Stimulated activated CD8-positive, alpha-beta memory T cell treated with anti-CD3 and anti-CD28 coated beads, Interleukin-4, amount 100 ng/mL, for 1 hour (primary cell): ENCODE measurements at places on chromosomes 7 and 10.

DNA sequence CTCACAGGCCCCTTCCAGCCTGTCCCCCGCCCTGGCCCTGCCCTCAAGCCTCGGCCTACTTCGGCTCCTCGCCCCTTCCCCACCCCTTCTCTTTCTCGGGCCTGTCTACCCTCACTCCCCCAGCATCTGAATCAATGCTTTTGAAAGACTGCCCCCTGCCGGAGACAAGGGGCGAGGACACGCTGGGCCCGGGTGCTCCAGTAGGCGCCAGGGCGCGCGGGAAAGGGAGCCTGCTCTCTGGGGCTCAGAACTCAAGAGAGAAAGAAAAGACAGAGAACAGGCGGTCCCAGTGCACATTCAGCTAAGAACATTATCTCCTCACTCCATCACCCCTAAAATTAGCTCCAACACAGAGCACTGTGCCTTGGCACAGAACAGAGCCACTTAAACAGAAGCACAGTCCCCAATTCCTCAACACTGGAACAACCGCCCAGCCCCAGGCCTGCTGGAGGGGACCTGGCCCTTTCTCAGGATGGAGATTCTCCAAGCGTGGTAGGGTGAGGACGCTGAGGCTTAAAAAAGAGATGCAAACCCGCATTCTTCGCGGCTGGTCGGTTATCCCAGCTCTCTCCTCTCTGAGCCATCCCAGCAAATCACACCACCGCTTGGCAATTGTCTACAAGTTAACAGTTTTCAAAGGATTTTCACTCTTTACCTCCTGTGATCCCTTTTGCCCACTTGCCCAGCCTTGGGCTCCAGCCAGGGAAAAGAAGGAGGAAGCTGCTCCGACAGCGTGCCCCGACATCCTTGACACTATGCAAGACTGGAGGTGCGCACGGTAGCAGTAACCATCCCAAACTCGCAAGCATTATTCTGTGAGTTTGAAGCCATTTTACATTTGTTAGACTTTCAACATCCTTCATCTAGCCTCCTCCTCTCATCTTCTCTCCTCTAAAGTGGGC, 2.1 kb downstream of the GIGYF1 start:
- DNase-seq = peak; percentile 63

DNA sequence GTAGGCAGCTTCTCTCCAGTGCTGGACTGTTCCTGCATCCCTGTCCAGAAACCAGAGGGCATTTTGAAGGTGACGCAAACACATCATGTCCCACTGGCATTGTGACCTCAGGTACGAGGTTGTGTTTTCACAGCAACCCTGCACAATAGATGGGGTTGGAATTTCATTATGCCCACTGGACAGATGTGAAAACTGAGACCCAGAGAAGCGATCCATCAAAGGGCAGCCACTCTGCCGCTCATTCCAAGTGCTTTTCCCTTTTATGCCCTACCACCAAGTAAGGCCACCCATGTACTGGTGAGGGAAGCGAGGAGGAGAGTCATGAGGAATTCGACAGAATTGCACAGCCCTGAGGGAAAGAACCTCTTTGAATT, 63.3 kb downstream of the CALML3 start:
- DNase-seq = no peak

DNA sequence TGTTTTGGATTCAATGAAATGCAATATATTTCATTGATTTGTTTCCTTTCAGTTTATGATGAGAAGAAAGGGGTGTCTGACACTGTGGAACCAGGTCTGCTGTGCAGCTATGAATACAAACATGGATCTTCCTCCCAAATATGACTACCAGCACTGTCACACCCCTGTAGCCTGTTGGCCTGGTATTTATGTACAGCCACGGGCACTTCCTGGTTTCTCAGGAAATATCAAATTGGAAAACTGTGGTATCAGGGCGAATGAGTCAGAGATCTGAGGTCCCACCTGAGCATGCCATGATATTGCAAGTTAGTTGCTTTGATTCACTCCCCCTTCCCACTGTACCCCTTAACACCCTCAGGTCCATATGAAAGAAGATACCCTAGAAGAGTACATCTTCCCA, 87.8 kb downstream of the DNMBP start:
- DNase-seq = no peak

DNA sequence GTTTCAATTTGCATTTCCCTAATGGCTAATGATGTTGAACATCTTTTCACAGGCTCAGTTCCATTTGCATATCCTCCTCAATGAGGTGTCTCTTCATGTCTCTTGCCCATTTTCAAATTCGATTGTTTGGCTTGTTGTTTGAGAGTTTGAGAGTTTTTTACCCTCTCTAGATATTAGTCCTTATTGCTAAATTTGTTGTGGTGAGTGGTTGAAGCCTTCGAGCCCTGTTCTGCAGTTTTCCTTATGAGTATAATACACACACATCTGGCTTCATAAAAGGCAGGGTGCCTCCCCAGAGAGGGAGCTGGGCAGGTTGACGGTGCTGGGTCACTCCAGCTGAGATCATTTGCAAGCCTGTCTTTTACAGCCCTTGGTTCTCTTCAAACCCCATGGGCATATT, 65.1 kb downstream of the RGS10 start:
- no peak for DNase-seq

DNA sequence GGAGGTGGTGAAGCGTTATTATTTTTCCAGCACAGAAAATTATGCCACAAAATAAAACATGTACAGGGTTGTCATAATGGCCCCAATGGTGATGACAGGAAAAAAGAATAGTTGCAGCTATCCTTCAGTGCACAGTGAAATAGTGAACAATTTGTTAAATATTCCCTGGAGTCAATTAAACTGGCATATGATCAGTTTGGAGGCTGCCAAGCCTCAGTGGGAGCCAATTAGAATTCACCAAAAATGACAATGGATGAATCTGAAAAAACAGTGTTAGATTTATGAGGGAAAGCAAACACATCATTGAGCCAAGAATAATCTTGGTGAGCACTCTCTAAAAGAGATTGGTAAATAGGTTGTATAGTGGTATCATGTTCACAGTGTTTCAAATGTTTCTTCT, 146.3 kb downstream of the OTUD1 start:
- DNase-seq = no peak

GRCh38 chr10:102782673-102783551, 39.2 kb downstream of the WBP1L start:
- no peak for DNase-seq

GRCh38 chr10:624605-625332, 64.7 kb downstream of the DIP2C start:
- DNase-seq = no peak

DNA sequence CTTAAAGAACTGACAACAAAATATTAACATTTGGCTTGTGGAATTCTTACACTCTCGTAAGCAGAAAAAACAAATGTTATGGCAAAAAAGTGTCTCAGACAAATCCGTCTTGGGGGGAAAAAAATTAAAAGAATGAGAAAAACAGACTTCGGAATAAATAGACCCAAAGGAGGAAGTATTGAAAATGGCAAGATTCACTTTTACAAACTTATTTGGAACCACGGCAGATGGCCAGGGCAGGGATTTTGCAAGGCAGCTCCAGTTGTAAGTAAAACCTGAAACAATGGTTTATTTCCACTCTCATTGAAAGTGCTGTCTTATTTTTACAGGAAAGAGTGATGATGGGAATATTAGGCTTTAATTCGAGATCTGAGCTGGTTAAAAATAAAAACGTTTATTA, 1.5 kb upstream of the ZNF438 start:
- DNase-seq = no peak

GRCh38 chr7:30437823-30438574, 40.6 kb downstream of the NOD1 start:
- no peak for DNase-seq

- DNase-seq = no peak
Measured at GRCh38 chr7:70544016-70544415, 587.9 kb upstream of the GALNT17 start.

DNA sequence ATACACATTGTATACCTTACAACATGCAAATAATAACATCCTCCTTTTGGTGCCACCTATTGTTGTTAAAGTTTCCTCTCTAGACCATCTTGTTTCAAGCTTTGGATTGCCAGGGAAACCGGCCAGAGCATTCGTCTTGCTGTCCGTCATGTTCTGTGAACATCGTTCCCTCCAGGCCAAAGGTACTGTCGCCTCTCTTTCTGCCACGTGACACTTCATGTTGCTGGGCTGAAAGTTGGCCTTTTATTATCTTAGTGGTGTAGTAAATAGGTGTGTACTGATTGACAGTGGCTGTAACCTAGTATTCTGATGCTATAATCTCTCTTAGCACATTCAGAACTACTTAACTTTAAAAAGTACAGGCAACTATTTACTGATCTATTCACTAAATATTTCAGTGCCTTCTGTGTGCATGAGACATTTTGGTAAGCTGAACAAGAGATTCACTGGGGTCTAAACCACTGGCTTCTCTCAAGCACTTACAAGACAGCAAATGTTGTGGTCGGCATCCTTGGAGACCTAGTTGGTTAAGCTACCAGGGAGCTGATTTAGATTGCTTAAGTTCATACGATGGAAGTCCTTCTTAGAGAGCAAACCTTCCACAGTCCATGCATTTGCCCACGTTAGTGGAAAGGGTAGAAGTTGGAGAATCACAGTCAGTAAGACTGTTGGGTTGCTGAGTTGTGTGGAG, 52.4 kb downstream of the SHH start:
- DNase-seq = no peak

DNA sequence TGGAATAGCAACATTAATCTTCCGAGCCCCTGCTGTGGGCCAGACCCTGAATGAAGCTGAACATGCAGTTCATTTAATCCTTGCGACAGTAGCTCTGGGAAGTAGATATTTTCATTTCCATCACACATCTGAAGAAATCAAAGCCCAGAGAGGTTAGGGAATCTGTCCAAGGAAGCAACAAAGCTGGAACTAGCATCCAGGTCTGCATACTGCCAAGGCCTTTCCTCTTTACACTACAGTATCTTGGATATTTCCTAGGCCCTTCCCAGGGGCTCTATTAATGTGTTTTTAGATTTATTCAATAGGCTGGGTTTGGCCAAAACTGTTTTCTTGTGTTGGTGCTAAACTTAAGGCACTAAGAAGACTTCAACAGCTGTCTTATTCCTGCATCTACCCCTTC, 48.1 kb downstream of the FAM13C start:
- no peak for DNase-seq

DNA sequence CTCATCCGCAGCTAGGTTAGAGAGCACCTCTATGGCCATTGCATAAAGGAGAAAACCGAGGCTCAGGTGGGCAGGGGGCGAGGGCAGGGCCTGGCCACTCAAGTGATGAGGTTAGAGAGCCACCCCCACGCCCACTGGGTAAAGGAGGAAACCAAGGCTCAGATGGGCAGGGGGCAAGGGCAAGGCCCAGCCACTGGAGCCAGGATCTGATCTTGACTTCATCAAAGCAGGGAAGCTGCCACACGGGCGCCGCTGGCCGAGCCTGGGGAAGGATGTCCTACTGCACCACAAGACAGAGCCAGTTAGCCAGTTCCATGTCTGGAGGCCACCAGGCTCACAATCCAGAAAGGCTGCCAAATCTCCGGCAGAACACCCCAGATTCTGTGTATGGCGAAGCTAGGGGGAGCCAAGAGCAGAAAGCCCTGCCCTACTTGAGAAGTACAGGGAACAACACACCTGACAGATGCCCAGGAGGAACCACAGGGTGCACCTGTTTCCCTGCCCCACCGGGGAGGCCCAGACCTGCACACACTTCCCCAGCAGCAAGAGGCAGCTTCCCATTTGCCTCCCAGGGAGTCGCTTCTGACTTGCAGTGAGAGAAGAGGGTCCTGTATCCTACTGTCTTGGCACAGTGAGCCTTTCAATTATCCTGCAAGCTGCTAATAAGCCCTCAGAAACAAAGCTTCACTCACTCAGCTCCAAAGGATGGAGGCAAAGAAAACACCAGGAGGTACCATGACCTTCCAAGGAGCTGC, 101.9 kb downstream of the TNS3 start:
- DNase-seq = no peak

GRCh38 chr10:29603223-29603896, 31.4 kb downstream of the SVIL start:
- no peak for DNase-seq

GRCh38 chr7:45000093-45001032, at the start of gene CCM2:
TSS of gene CCM2 (plus strand) at chr7:45000201. CDS start at chr7:45000334, 133 bp downstream.
- no peak for DNase-seq

DNA sequence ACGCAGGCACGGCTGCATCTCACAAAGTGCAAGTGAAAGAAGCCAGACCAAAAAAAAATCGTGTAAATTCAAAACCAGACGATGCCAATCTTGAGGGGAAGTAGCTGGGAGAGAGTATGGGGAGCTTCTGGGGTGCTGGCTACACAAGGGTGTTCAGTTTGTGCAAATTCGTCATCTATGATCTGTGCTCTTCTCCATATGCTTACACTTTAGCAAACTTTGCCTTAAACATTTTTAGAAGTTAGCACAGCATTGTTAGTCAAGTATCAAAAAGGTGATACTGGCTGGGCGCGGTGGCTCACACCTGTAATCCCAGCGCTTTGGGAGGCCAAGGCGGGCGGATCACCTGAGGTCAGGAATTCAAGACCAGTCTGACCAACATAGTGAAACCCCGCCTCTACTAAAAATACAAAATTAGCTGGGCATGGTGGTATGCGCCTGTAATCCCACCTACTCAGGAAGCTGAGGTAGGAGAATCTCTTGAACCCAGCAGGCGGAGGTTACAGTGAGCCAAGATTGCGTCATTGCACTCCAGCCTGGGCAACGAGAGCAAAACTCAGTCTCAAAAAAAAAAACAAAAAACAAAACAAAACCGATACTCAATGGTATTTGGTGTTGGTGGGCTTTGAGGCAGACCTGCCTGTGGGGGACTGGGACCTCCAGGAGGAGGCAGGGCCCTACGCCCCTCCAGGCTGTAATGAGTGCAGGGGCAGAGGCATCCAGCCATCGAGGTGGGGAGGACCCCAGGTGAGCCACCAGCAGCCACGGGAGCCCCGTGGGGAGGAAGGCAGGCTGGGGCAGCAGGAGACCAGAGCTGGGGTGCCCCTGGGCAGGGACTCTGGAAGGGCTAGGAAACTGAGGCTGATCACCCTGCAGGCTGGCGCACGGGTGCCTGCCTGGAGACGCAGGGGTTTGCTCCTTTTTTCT, 150.0 kb downstream of the PRKAG2 start:
- DNase-seq = no peak

- no peak for DNase-seq
Measured at GRCh38 chr10:92714152-92714845, 24.5 kb downstream of the HHEX start.

- DNase-seq = no peak
Measured at GRCh38 chr7:30352169-30352568, 67.8 kb downstream of the ZNRF2 start.

DNA sequence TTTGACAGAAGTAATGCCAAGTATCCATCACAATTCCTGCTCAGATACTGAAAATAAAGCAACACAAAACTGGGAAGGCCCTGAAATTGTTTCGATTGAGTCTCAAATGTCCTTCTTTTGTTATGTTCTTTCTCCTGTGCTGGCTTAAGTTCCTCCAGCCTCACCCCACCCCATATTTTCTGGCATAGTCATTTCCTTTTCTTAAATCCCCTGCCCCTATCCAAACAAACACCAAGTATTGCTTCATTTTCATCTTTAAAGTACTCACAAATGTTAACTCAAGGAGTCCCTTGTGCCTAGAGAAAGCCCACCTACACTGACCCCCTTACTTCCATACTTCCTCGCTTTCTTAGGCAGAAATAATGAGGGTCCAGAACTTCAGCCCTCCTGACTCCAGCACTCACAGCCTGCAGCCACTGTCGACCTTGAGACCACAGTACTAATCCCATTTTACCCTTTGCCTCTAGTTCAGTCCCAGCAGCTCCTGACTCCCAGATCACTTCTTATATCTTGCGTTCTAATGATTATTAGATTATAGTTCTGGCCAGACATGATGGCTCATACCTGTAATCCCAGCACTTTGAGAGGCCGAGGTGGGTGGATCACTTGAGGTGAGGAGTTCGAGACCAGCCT, 73.2 kb upstream of the ST8SIA6 start:
- no peak for DNase-seq
